ENCODE measurements at places on chromosomes 6 and 20. TPM values are rescaled to one million over a fixed set of nuclear protein-coding genes. Genes with fewer than 3 reads are reported as not detected.

DNA sequence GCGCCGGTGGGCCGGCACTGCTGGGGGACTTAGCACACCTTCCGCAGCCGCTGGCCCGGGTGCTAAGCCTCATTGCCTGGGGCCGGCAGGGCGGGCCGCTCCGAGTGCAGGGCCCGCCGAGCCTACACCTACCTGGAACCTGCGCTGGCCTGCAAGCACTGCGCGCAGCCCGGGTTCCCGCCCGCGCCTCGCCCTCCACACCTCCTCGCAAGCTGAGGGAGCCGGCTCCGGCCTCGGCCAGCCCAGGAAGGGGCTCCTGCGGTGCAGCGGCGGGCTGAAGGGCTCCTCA, 10.7 kb upstream of the MPC1 start:
- H3K27me3 ChIP-seq = peaks cover 3% of the 10 kb centered on the region
- DNase-seq = no peak
- H3K36me3 ChIP-seq = no peaks in the 10 kb centered on the region
- H3K4me3 ChIP-seq = no peak overlapping the region
- no peaks in the 10 kb centered on the region for H3K4me1 ChIP-seq

- H3K4me1 ChIP-seq = no peaks in the 10 kb centered on the region
- no peaks in the 10 kb centered on the region for H3K27me3 ChIP-seq
- DNase-seq = no peak
- no peak overlapping the region for H3K27ac ChIP-seq
Measured at GRCh38 chr6:30600451-30600961, 16.5 kb downstream of the PPP1R10 start.

GRCh38 chr6:143545165-143545564, 33.6 kb upstream of the FUCA2 start:
- no peak overlapping the region for H3K4me3 ChIP-seq
- no peaks in the 10 kb centered on the region for H3K36me3 ChIP-seq
- H3K4me1 ChIP-seq = no peaks in the 10 kb centered on the region
- H3K27me3 ChIP-seq = no peaks in the 10 kb centered on the region

- no peaks in the 10 kb centered on the region for H3K4me1 ChIP-seq
- H3K27me3 ChIP-seq = no peaks in the 10 kb centered on the region
- H3K27ac ChIP-seq = no peak overlapping the region
Measured at GRCh38 chr6:38193481-38194281, 374.2 kb downstream of the ZFAND3 start.

- no peaks in the 10 kb centered on the region for H3K36me3 ChIP-seq
- H3K27me3 ChIP-seq = no peaks in the 10 kb centered on the region
- no peak overlapping the region for H3K27ac ChIP-seq
Measured at GRCh38 chr6:570825-571224, 86.1 kb downstream of the HUS1B start.

- DNase-seq = no peak
- no peaks in the 10 kb centered on the region for H3K4me1 ChIP-seq
- no peak overlapping the region for H3K27ac ChIP-seq
- no peak overlapping the region for H3K4me3 ChIP-seq
Measured at GRCh38 chr6:9481292-9482029, 933.4 kb downstream of the TFAP2A start.

PSORS1C2 gene
- total RNA-seq = not detected

AVP gene
- 0.74 TPM for total RNA-seq

All from adrenal gland (tissue), 19 donors.